ENCODE measurements at places on chromosomes 13 and 19.

DNA sequence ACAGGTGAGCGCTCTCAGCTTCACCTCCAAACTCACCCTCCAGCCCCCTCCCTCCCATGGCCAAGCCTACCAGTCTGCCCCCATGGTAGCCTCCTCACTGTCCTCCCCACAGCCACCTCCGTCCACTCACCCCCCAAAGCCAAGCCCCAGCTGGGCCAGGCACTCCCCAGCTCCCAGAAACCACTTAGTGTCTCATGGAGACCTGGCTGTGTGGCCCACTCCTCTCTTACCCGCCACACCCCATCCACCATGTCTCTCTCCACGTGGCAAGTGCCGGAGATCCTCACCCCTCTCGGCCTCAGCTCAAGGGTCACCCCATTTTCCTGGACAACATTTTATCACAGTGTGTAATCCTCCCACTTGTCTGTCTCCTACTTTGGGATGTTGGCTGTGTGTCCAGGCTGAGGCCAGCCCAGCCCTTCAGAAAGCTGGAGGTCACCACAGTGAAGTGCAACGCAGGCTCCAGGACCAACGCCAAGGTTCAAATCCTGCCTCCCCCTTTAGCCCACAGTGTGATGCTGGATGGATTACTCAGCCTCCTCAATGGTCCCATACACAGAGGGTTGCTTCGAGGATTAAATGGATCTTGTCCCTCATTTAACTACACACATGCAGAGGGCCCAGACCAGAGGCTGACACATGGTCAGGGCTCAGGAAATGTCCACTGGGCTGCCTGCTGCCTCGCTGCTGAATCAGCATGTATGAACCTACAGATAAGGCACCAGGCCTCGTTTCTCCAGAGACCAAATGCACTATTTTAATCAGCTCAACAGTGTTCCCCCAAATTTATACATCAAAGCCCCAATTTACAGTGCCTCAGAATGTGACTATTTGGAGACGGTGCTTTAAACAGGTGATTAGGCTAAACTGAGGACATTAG is 71.3 kb downstream of the CEBPG start:
- DNase-seq: no peak

DNA sequence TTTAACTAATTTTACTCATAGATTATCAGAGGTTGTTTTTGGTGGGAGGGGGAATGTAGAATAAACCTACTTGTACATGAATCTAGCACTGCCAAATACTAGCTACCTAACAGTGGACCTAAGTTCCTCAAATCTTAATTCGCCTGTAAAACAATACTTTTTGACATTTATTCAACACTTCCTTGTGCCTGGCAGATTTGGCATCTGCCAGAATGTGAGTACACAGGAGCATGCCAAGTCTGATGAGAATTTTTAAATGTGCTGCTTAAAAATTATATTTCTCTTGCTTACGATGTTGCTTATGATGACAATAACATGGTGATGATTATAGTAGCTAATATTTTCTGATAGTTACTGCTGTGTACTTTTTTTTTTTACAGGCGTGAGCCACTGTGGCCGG is 240.2 kb upstream of the STARD13 start:
- no peak for DNase-seq

DNA sequence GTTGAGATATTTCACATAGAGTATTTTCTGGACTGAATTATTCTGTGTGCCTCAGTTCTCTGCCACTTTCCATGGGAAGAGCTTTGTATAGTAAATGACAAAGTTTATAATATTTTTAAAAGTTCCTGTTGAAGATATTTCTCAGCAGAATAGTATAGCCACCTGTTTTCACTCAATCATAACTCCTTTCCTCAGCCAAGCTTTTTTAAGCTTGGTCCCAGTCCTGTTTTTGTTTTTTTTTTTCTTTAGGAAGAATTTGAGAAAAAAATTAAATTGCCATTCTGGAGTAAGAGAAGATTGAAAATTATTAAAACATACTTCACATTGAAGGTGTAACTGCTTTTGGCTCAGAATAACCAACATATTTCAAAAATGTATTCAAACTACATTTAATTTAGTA is 55.5 kb downstream of the ENOX1 start:
- DNase-seq: no peak

DNA sequence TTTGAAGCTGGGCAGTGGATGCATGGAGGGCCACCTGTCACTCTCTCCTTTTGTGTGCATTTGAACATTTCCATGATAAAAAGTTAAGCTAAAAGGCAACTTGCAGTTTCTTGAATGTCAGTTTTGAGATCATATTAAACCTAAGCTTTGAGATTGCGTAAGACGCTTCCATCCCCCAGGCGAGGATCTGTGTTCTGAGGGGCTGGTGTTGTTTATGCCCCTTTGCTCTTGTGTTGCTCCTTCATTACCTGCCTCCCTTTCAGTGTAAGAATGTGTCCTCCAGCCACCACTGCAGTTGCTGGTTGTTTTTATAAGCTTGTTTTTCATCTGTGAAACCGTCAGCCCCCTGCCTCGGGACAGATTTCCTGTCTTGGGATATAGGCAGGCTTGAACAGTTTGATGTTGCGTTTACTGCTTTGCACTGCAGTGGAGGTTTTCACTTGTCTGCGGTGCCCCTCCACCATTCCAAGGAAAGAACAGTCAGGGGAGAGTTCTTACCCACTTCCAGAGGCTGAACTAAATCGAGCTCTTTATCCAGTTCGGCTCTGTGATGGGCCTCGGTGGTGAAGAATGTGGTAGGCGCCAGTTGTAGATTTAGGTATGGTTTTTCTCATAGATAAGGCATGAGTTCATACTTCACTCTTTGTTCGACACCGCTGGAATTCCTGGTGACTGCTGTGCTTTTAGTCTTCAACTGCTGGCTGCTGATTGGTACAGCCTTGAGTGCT is 96.8 kb downstream of the ARHGEF7 start:
- DNase-seq: no peak

GRCh38 chr19:48992581-48993174 is 431 bp downstream of the GYS1 start:
- no peak for DNase-seq

GRCh38 chr19:35796645-35797542 is 15.8 kb downstream of the PRODH2 start:
- DNase-seq: no peak

- DNase-seq: no peak
Observed at GRCh38 chr19:53372196-53372595, 6.7 kb downstream of the ZNF525 start.

- no peak for DNase-seq
Observed at GRCh38 chr13:24127116-24127631, 33.3 kb upstream of the SPATA13 start.

DNA sequence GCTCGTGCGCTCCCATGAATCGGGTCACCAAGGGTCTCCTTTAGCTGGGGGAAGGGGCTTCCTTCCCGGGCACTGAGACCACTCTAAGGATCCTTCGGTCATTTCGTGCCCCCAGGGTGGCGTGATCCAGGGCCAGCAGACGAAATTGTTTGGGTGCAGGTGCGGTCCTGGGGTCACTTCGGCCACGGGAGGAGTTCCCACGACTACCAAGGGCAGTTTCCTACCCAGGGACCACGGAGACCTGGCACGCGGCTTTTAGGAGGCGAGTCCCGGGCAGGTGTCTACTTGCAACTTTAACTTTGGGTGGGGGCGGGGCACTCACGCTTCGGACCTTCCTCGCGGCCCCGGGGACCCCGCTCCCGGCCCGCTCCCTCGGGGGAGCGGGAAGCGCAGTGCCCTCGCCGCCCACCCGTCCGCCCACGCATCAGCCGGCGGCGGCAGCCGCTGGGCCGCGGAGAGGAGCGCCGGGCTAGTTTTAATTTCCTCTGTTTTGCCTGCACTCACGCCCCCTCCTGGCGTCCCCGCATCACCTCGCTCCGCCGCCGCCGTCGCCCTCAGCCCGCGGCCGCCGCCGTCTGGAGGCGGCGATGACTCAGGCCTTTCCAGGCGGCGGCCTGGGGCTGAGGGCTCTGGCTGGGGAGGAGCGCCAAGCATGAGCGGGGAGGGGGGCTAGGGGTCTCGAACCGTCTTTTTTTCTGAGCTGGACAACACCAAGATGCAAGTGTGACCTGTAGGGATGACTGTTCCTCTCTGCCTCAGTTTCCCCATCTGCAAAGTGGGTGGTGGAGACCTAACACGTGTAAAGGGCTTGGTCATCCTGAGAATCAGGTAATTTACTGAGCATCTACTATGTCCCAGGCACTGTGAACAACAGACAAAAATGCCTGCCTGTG is 21.8 kb downstream of the OLFM2 start:
- DNase-seq: no peak

- no peak for DNase-seq
Observed at GRCh38 chr13:64910096-64910495, 2320.0 kb downstream of the PCDH9 start.

DNA sequence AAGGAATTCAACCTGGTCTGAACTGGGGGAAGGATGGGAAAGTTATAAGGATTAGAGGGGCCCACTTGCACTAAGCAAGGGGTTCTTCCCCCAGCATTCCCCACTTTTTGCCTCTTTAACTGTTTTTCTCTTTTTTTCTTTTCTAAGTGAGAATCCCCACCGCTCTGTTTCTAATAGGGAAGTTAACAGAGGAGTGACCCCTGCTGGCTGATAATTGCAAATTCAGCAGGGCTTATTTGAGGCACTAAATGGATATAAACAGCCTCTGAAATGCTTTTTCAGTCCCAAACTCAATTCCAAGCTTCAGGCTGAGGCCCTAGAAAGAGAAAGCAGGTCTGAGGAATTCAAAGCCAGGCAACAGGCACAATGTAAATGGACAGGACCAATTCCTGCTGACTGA is 38.2 kb upstream of the CEACAM21 start:
- DNase-seq: peak; percentile 16

GRCh38 chr19:37790244-37790925 is 11.0 kb upstream of the ZNF573 start:
- DNase-seq: no peak

DNA sequence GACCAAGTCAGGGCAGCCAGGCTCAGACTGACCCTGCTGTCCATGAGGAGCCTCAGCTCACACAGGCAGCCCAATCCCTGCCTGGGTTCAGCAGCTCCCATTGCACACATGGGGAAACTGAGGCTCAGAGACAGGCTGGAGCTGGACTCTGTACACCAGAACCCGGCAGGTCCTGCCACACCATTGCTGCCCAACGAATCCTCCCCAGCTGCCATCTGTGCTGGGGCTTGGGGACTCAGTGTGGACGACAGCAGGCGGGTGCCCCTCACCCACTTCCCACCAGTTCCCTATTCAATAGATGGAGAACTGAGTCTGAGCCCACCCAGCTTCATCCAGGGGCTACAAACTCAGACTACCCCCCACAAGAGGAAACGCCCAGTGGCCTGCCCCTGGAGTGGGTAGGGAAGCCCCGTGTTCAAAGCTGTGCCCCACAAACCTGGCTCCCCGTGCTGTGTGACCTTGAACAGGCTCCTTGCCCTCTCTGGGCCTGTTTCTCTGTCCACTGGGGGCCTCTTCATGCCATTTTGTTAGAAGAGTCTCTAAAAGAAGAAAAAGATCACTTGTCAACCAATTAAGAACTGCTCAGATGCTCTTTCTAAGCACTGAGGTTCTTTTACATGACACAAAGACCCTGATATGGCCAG is 50.8 kb downstream of the AP1M1 start:
- no peak for DNase-seq

GRCh38 chr13:100139817-100140216 is 50.9 kb downstream of the PCCA start:
- DNase-seq: no peak

DNA sequence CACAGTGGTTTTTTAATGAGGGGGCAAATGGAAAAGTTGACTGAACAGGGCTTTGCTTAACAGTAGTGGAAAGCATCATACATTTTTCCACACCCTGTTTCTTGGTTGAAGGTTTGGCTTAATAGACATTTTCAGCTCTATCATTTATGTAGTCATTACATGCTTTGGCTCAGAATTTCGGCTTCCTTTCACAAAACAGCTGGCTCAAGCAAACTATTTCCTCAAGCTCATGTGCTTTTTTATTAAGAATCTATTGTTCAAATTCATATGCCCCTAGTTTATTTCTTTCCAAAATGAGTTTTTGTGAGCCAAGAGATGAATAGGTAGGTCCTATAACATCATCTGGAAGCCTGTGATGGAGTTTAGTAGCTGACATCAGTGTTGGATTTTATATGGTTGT is 113.8 kb downstream of the SLITRK6 start:
- DNase-seq: no peak

GRCh38 chr19:15779756-15780476 is 7.5 kb upstream of the OR10H5 start:
- DNase-seq: no peak

DNA sequence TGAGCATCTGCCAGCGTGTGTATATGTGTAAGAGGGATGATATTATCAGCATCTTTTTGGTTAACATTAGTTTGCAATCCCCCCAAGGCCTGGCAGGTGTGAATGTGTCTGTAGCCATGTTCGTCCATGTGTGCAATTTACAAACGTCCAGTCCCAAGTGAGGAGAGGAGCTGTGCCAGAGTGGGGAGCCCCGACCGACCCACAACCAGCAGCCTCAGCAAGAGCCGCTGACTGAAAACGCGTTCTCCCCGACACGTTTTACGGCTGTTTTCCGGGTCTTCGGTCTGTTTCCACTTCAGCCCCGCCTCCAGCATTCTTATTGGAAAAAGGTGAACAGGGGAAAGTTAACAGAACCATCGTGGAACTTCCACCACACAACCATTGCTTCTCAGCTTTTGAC is 119.1 kb upstream of the SOX1 start:
- no peak for DNase-seq

GRCh38 chr19:29299416-29300380 is 86.7 kb upstream of the UQCRFS1 start:
- DNase-seq: no peak

GRCh38 chr13:94708031-94708859 is 4.1 kb downstream of the SOX21 start:
- no peak for DNase-seq

DNA sequence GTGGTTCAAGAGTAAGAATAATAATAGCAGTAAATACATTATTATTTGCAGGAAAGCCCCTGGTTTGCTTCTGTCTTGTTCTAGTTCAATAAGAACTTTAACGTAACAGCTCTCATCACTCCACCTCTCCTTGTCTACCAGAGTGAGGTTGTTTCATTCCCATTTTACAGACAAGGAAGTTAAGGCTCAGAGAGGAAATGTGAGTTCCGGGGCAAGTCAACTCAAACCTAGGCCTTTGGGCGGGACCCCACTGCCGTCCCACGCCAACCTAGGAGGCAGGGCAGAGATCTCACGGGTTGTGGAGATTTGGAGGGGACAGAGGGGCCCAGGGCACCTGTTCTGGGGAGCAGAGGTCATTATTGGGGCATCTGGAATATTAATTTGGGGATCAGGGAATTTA is 1.5 kb downstream of the MAP4K1 start:
- no peak for DNase-seq

GRCh38 chr19:6214881-6215541 is 64.8 kb downstream of the MLLT1 start:
- DNase-seq: no peak

Measured in hematopoietic multipotent progenitor cell treated with erythropoietin and hydrocortisone succinate and interleukin-3 and kit ligand, for 17 days (in vitro differentiated cells).